MG63 (cell line): ENCODE measurements at places on chromosomes 2 and 18. TPM values are rescaled to one million over a fixed set of nuclear protein-coding genes. Genes with fewer than 3 reads are reported as not detected.

GRCh38 chr2:205188239-205189138 lies 493.8 kb upstream of the NRP2 start:
- peak; percentile 4 for DNase-seq

DNA sequence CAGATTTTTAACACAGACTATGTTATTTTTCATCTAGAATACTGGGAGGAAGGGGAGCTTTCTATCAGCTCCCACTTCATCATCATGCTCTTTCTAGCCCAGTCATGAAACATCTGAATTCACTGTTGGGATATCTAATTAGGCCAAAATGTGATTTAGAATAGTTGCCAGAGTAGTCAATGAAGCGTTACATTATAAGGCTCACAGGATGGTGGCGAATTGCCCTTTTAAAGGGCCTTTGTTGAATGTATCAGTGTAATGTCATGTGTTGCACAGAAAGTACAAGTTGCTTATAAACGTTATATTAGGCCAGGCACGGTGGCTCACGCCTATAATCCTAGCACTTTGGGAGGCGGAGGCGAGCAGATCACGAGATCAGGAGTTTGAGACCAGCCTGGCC lies 45.6 kb downstream of the PDE1A start:
- no peak for DNase-seq

DNA sequence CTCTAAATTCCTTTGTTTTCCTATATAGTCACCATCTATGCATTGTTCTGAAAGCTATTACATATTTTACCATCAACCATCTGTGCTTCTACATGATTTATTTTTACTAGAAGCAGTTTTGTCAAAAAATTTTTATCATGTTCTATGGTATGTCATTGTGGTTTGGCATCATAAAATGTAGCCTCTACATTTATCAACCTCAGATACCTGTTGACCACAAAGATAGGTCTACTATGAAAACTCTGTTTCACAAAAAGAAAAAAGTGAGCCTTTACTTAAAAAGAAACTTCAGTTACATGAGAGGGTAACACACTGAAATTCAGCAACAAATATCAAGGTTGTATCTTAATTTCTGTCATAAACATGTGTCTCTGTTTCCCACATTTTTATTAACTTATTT lies 3.7 kb downstream of the BCL2 start:
- DNase-seq: no peak

DNA sequence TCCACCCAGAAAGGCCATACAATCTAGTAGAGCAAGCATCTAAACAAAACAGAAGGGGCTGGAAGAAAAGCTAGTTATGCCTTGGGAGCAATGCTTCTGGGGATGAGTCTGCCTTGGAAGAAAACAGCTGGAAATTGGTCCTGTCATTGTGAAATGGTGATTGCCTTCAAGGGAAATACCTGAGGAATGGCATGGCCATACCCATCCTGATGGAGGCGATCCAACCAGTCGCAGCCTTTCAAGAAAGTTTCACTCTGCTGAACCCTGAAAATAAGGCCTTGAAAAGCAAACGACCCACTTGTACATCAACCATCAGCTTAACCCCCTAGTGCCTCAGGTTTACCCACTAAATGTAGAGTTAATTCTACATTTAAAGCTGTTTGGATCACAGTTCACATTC lies 72.6 kb upstream of the PID1 start:
- peak; percentile 8 for DNase-seq

DNA sequence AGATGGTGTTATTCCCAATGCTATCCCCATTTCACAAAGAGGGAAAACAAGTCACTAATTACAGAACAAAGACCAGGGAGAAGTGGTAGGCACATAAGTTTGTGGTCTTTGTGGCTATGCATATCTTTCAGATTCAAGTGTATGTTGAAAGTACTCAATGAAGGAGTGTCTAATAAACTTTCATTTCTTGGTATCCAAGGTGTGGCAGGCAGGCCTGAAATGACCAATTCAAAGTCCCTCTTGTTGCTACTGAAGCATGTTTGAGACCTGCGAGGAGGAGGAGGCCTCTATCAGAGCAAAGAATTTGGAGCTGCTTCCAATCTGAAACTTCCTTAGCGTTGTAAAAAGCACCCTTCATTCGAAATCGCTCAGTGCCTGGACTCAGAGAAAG lies 60.9 kb upstream of the KLF7 start:
- DNase-seq: no peak

GRCh38 chr2:119112230-119112629 lies 46.3 kb downstream of the C1QL2 start:
- DNase-seq: no peak

GRCh38 chr2:26274058-26274613 lies 29.4 kb downstream of the HADHB start:
- peak; percentile 79 for DNase-seq

DNA sequence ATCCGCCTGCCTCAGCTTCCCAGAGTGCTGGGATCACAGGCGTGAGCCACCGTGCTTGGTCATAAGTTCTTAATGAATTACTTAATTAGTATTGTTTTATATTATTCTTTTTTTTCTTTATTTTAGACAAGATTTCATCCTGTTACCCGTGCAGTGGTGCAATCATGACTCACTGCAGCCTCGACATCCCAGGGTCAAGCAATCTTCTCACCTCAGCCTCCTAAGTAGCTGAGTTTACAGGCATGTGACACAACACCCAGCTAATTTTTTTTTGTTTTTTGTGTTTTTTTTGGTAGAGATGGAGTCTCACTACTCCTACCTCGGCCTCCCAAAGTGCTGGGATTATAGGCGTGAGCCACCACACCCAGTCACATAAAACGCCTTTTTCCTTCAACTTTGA lies 17.3 kb downstream of the C2orf42 start:
- DNase-seq: no peak

GRCh38 chr2:146652311-146652710 lies 1192.5 kb upstream of the ACVR2A start:
- peak; percentile 1 for DNase-seq

DNA sequence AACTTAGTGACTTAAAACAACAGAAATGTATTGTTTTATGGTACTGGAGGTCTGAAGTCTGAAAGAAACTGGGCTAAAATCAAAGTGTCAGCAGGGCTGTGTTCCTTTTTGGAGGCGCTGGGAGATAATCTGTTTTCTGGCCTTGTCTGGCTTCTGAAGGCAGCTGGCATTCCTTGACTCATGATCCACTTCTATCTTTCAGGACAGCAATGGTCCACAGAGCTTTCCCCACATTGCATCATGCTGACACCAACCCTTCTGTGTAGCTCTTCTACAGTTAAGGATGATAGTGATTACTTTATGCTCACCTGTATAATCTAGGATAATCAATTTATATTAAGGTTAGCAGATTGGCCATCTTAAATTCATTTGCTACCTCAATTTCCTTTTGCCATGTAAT lies 392.1 kb downstream of the TDRD15 start:
- no peak for DNase-seq

GRCh38 chr2:71496156-71496770 lies 42.9 kb downstream of the DYSF start:
- no peak for DNase-seq

DNA sequence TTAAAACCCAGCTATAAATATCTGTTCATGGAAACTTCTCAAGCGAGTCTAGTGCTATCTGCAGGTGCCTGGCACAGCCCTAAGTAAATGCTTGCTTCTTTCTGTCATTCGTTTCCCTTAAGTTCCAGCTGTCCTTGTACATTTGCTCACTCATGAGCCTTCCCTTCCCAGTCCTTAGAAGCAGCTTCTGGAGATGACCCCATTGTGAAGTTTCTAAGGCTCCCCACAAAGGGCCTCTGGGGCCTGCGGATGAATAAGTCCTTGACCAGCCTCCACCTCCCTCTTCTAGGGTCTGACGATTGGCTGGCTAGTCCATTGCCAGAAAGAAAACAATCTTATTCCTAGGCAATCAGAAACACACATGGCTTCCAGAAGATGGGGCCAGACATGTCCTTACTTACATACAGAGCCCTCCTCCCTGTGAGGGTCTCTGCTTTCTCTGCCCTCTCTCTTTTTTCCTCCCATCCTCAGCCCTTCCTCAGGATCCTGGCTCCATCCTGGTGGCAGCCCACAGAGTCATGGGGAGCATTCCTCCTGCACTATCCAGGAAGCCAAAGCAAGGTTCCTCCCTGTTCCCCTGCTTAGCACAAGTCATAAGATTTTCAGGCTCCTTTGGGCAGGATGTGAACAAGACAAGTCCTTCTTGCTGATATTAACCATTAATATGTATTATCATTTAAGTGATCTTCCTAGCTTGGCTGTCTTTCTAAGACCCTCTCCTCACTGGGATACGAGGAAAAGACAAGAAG lies 87.3 kb downstream of the TNFRSF11A start:
- no peak for DNase-seq

DNA sequence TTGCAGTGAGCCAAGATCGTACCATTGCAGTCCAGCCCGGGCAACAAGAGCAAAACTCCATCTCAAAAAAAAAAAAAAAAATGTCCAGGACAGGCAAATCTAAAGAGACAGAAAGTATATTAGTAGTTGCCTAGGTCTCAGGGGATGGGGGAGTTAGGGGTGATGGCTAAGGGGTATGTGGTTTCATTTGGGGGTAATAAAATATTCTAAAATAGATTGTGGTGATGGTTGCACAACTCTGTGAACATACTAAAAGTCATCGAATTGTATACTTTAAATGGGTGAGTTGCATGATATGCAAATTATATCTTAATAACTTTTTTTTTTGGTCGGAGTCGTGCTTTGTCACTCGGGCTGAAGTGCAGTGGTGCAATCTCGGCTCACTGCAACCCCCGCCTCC lies 34.2 kb upstream of the ACTR2 start:
- DNase-seq: no peak

DNA sequence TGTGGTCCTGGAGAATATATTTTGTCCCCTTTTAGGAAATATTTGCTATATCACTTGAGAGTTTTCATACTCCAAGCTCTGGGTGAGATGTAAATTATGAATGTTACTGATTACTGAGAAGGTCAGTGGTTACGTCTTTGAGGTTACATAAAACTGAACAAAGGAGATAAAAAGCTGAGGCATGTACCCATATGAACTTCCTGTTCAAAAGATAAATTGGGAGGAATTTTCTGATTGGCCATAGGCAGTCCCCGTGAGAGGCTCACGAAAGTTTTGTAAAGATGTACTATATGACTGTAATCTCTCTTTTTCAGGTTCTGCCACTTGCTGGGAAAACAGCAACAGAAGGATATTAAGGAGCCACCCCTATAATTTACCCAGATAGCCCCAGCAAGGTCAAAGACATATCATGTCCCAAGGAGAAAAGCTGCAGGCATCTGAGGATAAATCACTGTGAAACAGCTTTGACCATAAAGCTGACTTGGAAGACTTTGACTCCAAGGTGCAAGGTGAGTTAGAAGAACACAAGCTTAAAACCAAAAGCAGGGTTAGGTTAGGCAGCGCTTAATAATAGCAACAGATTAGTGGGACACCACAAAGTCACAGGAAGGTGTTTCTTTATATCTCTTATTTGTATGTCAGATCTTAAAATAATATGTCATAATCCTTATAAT lies 90.4 kb downstream of the OSBPL6 start:
- DNase-seq: no peak

DNA sequence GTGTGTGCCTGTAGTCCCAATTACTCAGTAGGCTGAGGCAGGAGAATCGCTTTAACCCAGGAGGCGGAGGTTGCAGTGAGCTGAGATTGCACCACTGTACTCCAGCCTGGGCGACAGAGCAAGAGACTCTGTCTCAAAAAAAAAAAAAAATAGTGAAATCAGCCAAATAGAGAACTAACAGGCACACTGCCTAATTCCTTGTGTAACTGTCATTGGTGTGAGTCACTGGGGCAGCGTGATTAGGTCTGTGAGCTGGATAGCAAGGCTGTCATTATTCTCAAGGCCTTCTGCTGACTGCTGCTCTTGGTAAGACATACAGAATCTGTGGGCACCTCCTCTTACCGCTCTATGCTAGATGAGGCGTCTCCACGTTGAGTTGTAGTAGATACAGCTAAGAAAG lies 270.3 kb downstream of the NEDD4L start:
- DNase-seq: peak; percentile 80

GRCh38 chr2:168461942-168462331 lies 5.9 kb downstream of the CERS6 start:
- no peak for DNase-seq

DNA sequence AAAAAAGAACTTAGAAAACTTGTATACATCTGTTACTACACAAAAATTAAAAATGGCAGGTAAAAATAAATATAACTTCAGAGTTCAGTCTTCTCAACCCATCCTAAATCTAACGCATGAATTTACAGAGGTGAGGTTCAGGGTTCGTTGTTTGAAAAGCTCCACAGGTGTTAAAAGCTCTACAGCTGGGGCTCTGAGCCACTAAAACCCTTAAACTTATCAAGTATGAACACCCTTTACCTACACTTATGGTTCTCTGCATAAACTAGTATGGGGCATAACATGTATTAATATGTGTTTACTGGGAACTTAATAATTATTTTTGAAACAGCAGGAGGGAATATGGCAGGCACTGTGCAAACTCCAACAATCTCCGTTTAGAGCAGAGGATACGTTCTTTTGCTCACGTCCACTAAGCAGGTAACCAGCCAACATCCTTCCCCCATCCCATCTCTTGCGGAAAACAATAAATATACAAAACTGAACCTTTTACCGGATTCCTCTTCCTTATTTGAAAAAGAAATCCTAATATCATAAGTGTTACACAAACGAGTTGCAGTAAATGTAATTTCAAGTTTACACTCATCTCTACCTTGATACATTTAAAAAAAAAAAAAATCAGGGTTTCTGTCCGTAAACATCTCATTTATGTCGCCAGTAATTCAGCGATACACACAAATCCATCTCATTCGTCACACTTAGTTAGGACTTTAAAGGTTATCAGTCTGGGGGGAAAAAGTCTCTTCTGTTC lies 1.3 kb downstream of the PIAS2 start:
- no peak for DNase-seq

DNA sequence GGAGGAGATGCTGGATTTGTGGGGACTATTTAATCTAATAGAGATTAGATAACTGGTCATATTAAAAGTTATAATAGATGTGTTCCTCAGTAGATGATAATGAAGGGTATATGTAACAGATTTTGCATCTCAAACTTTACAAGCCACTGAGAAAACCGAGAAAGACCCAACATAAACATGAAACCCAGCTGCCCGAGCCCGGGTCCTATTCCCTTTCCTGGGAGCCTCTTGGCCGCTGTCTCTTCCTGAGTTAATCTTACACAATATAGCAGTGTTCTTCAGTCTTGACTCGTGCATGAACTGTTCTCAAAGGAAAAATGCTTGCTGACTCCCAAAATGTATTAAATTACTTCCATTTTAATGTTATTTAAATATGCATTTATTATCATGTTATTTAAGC lies 94.5 kb downstream of the COPS8 start:
- DNase-seq: no peak

The OR6B2 gene
- total RNA-seq: not detected in 2 replicates

The SLC19A3 gene
- total RNA-seq: 1.2 and 1.6 TPM in 2 replicates

The UGT1A6 gene
- 0.20 and 0.35 TPM in 2 replicates for total RNA-seq

The UGT1A3 gene
- total RNA-seq: not detected in 2 replicates

The SCG2 gene
- total RNA-seq: 0.26 and 0.39 TPM in 2 replicates

The HES6 gene
- total RNA-seq: 23.5 and 30.4 TPM in 2 replicates

The C2orf80 gene
- not detected in 2 replicates for total RNA-seq

The DHRS9 gene
- total RNA-seq: not detected in 2 replicates

The MARCO gene
- total RNA-seq: not detected in 2 replicates

The CDH20 gene
- total RNA-seq: not detected in 2 replicates

The FBXO15 gene
- 1.1 TPM in 1 of 2 replicates, not detected in the other for total RNA-seq

The SLC4A3 gene
- 3.0 and 4.9 TPM in 2 replicates for total RNA-seq

The WDSUB1 gene
- total RNA-seq: 8.3 and 12.8 TPM in 2 replicates
